ENCODE measurements at places on chromosomes 7 and 10.
A peak's percentile ranks its signal among the peaks of the same experiment; 100 is the strongest.

DNA sequence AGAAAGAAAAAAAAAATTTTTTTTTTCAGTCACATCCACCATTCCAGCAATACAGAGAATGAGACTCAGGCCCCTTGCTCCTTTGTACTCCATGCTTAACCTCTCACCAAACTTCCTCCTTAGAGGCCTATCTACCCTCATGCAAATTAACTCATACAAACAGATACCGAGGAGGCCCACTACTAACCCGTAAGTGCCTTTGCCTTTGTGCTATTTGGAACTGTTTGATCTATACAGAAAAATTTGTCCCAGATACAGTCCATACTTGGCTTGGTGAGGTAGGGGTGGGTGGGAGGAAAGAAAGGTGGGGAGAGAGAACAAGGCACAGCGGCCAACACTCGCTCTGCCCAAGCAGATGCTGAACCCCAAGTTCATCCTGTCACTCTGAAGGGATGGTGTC, 87.8 kb upstream of the DUSP5 start:
- DNase-seq = no peak

DNA sequence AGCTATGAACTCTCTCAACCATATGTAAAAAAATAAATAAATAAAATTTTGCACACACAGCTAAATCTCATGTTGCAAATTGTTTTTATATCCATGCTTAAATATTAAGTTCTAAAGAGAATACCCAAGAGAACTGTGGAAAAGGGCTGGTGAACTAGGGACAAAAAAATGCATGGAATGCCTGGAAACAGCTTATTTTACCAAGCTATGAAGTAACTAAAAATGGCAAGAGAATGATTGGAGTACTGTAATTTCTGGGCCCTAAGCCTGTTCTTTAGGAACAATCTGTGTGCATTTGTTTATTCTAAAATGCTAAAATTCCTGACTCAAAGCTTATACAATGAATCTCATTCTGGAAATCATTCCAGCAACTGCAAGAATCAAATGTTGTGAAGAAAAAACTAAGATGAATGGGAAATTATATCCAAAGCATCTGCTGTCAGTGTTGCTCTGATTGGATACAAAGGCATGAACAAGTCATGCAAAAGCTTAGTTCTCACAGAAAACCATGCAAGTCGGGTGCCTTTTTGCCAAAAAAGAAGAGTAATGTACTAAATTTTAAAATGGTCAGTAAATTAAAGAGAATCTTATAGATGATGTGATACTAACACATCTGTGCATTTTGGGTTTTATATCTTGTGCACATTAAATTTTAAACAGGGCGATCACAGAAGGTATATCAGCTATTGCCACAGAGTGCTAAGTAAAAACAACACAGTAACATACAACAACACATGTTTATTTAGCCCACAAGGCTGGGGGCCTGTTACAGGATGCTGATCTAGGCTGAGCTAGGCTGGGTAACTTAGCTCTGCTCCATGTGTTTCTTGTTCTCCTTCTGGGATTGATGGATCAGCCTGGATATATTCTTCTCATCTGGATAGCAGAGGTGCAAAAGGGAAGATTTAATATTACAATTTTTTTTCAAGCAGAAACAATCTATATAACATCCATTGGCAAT, 453.5 kb upstream of the SEMA3A start:
- no peak for DNase-seq

- DNase-seq = peak; percentile 5
These were observed at the start of gene CLDN3 for GRCh38 chr7:73770002-73770859. CLDN3 (minus strand) TSS chr7:73770270; CDS start chr7:73770049, 221 bp downstream.

DNA sequence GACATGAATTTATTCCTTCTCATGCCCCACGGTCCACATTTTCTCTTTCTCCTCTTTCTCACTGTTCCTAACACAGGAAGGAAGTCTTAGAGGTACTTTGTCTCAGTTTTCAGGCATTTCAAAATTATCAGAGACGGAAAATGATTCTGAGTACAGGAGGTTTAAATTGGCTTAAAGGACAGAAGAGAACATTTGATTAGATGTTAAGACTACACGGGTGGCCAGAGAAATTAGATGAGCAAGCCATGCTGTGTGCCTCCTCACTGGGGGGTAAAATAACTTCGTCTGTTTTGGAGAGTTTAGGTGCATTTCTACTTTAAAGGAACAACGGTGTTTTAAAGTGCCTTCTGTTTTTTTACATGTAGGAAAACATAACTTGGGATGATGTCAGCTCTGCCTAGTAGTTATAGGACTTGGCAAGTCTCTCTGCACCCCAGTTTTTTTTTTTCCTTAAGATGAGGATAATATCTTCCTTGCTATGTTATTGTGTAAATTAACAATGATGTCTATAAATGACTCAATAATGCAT, 66.9 kb downstream of the MCMBP start:
- DNase-seq = no peak

DNA sequence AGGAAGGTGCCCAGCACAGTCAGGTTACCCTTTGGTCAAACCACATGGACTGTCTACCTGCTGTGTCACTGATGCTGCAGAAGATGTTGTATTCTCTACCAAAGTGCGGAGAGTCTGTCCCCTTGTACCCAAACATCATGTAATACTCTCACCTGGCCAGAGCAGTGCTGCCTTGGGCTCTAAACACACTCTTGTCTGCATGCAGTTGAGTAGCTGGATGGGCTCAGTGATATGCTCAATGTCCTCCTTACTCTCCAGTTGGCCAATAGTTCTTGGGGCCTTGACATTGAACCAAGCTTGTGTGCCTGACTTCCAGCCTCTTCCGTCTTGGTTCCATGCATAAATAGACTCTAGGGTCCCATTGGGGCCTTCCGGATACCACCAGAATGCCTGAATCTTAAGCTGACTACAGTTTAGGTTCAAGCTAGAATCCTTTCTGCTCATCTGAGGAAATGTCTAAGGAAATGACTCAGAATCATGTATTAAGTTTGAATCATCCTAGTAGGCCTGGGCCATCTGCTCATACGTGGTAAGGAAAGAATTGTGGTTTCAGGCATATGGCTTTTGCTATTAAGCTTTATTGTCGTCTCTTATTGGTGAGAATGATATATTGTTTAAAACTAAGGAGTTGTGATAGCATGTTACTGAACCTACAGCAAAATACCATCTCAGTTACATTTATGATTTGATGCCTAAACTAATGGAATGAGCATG, 118.0 kb downstream of the OTUD1 start:
- no peak for DNase-seq

DNA sequence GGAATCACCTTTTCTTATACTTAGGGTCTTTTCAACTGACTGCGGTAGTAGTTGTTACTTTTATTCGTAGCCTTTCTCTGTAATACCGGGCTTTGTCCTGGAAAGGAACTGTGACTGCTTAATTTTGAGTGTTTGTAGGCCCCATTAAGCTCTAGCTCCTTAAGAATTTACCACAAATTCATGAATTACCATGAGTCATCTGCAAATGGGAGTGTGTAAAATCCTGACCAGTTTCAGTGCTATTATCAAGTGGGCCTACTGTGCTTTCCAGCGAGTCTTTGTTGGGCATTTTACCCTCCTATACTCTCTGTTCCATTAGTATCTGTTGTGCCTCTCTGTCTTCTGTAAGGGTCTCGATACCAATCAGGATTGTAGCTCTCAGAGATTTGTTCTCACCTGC, 49.7 kb downstream of the ZMYND11 start:
- DNase-seq = no peak

- no peak for DNase-seq
These were observed 1.9 kb upstream of the NEBL start for GRCh38 chr10:20898866-20899535.

GRCh38 chr7:40507166-40507565, 372.4 kb downstream of the SUGCT start:
- DNase-seq = no peak

- no peak for DNase-seq
These were observed 69.3 kb downstream of the ADRA2A start for GRCh38 chr10:111146025-111146640.

- no peak for DNase-seq
These were observed 112.0 kb downstream of the ZEB1 start for GRCh38 chr10:31431021-31431420.

DNA sequence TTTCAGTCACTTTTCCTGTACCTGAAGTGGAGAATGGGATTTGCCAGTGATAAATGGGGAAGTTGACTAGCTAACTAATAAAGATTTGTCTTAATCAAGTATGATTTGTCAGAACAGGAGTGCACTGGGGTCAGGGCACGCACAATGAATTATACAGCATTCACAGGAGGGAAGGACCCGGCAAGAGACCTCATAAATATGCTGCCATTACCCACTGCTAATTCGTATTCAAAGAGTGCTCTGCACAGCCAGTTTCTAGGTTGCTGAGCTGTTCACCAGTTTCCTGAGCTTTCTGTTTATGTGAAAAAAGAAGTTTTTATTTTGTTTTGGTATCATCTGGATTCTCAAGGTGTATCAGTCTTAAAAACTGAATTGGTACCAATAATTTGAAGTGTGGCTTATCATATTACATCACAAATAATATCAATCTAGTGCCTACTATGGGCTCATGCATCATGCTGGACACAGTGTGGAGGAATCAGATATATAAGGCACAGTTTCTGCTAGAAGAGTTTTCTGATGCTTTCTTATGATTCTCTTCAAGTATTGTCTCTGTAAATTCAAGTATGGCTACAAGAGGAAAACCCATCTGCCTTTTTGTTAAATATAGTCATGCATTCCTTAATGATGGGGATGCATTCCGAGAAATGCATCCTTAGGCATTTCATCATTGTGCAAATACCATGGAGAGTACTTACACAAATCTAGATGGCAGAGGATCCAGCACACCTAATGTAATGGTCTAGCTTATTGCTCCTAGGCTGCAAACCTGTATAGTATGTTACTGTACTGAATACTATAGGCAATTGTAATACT, 202.2 kb downstream of the VTI1A start:
- no peak for DNase-seq

GRCh38 chr10:72667207-72667864, 24.6 kb upstream of the MCU start:
- no peak for DNase-seq

DNA sequence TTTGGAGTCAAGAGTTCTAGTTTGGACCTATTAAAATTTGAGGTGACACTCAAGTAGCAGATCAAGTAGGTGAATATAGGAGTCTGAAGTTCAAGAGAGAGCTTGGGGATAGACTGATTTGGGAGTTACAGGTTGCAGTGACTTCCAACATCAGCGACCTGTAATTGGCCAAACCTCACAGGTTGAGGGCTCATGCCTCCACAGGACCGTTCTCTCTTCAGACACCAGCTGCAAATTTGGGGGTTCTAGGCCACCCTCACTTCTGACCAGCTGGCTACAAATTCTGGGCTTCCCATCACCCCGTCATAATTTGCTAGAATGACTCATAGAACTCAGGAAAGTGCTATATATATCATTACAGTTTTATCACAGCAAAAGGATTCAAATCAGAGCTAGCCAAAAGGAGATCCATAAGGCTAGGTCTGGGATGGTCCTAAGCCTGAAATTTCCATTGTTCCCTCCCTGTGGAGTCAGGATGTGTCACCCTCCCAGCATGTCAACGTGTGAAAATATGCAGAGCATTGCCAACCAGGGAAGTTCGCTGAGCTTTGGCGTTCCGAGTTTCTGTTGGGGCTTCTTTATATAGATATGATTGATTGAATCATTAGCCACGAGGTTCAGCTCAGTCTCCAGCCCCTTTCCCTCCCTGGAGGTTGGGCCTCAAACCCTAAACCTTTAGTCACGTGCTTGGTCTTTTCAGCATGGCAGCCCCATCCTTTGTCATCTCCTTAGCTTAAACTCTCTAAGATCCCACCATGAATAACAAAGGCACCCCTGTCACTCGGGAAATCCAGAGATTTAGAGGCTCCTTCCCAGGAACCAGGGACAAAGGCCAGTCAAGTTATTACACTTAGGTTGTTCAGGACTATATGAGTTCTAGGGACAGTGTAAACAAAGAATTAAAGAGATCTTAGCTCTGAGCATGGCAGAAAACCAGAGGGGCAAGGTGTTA, 20.7 kb upstream of the ZNF212 start:
- DNase-seq = no peak

GRCh38 chr7:1150400-1151002, 9.5 kb downstream of the ZFAND2A start:
- DNase-seq = no peak

- DNase-seq = no peak
These were observed 22.5 kb downstream of the RBM20 start for GRCh38 chr10:110666673-110667072.

GRCh38 chr10:58104351-58104751, 163.3 kb downstream of the IPMK start:
- no peak for DNase-seq

GRCh38 chr7:121576148-121576917, 180.2 kb upstream of the FAM3C start:
- no peak for DNase-seq

DNA sequence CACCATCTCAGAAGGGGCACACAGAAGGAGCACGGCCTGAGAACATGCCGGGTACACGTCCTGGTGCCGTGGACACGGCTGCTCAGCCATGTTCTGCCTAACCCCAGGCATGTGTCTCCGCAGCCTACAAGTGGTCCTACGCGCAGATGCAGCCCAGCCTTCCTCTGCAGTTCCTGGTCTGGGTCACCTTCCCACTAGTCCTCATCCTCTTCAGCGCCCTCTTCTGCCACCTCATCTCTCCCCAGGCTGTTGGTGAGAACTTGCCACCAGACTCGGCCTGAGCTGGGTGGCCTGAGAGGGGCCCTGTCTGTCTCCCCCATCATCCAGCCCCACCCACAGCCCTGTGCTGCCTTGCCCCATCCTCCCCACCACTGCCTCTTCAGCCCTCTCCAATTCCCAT, 5.3 kb downstream of the CLCN1 start:
- no peak for DNase-seq

DNA sequence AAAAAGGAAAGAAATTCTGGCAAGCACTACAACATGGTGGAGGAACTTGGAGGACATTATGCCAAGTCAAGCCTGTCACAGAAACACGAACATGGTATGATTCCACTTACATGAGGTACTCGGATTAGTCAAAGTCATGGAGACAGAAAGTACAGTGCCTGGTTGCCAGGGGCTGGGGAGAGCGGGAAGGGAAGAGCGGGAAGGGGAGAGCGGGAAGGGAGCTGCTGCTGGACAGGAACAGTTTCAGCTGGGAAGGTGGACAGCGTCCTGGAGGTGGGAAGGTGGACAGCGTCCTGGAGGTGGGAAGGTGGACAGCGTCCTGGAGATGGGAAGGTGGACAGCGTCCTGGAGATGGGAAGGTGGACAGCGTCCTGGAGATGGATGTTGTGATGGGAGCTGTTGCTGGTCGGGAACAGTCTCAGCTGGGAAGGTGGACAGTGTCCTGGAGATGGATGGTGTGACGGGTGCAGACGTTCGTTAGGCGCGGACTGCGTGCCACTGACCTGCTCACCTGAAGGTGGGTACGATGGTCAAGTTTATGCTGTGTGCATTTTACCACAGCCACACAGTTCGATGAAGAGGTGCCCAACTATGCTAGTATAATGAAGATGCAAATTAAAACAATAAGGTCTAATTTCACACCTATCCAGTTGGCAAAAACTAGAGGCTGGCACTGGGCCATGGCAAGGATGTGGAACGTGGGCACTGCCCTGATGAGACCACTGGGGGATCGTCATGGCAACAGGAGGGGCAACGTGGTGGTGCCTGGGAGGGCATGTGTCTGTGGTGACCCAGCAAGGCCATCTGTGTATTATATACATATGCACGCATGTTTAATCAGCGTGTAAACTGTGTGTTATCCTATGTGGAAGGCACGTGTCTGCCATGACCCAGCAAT, 103.8 kb downstream of the NKX6-2 start:
- DNase-seq = no peak

Data from T-helper 2 cell treated with Interferon-gamma antibody and Interleukin-4, amounts not matched to agents 5 μg/mL and 100 μg/mL, for 36 hours (primary cell).